ENCODE measurements at places on chromosomes 7 and 10. TPM values are rescaled to one million over a fixed set of nuclear protein-coding genes. Genes with fewer than 3 reads are reported as not detected.

Gene ASZ1
- 1.0 TPM for total RNA-seq

Gene CNPY1
- total RNA-seq = not detected

Gene SGCE
- total RNA-seq = 69.9 TPM

Gene STRIP2
- 12.1 TPM for total RNA-seq

DNA sequence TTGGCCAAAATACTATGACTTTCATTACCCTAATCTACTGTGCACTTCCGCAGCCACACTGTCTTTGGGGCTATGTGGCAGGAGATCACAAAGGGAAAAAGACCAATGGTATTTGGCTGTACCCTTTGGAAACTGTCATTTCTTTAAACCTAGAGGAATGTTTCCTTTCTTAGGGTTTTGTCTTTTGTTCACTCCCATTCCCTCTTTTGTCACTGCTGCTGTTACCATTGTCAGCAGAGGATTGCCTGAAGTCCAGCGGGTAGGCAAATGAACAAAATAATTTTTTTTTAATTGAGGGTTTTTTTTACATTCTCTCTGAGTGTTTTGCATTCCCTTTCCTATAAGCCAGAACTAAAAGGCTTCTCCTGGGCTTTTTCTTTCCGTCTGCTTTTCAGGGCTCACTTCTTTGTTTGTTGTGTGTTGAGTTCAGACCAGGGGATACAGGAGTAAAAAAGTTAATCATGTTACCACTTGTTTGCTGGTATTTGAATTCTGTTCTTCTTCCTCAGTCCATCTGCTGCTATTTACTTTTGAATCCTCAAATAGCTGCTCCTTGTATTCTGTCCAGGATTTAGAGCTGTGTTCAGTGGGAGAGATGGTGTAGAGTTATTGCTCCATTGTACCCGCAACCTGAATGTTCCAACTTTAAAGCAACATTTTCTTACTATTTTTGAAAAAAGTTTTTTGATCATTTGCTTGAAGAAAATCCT is 374.6 kb downstream of the SUGCT start:
- no peak for DNase-seq

GRCh38 chr7:73822319-73823173 is 8.2 kb upstream of the CLDN4 start:
- no peak for DNase-seq

DNA sequence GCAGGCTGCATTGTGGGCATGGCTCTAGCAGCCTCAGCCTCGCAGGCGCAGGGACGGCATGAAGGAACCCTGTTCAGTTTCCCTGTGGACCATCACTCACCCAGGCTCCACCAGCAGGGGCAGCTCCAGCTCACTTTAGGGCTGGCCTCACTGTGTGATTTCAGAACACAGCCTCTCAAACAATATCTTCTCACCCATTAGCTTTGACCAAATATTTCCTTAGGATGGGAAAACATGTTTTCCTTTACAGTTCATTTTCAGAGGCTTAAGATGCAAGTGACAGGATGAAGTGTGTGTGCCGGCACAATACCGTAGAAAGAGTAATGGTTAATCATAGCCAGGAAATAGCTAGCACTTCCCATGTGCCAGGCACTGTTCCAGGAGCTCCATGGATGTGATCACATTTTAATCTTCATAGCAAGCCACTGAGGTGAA is 58.2 kb downstream of the LANCL2 start:
- DNase-seq = no peak

- DNase-seq = no peak
Measured at GRCh38 chr10:62946278-62946677, 130.1 kb upstream of the EGR2 start.

DNA sequence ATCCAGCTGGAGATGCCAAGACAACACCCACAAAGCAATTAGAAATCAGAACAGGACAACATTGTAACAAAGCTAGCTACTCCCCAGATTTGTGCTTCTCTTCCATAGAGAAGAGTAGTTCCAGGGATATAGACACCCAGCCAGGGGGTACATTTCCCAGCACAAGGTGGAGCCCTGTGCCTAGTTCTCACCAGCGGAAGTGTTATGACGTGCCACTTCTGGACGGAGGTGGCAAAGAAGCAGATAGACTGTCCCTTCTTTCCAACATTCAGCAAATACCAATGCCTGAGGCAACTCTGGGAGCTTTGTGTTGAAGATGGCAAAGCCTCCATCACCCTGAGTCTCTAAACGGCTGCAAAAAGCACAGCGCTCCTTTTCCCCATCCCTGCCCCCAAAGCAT is 23.4 kb upstream of the GSAP start:
- DNase-seq = peak; percentile 92

- no peak for DNase-seq
Measured at GRCh38 chr7:148304456-148304855, 286.1 kb upstream of the C7orf33 start.

- no peak for DNase-seq
Measured at GRCh38 chr7:66419210-66419609, 209.5 kb upstream of the KCTD7 start.
